Lung (tissue), 17 donors: ENCODE measurements at places on chromosomes 12 and 14.

- DNase-seq = peak; percentile 61
Measured at GRCh38 chr14:85536833-85537190, 6.9 kb downstream of the FLRT2 start.

GRCh38 chr12:54977155-54977554 lies 7.4 kb downstream of the TESPA1 start:
- DNase-seq = no peak

DNA sequence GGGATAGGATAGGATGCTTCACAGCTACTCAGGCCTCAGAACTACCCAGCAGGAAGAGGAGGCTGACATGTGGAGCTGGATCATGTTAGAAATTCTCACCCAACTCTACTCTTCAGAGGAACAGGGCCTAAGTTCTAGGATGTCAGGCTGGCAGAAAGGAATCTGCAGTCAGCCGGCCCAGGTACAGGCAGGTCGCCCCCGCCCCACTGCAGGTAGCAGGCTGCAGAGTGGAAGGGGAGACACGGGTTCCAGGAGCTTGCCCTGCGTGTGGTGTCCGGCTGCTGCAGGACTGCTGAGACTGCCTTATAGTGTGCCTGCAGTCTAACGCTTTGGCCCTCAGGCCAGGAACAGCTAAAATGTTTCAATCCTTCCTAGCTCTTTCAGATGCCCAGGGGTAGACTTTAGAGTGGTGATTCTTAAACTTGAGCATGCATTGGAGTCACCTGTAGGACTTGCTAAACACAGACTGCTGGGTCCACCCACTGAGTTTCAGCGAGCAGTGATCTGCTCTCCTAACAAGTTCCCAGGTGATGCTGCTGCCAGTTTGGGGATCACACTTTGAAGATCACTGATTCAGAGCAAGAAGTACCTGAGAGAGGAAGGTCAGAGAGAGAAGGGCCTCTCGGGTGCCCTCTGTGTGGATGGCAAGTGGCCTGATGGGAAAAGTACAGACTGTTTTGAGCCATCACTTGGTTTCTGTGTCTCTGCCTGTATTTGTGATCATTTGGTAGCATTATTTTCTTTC lies 153.6 kb downstream of the PPM1H start:
- no peak for DNase-seq

GRCh38 chr12:534216-534615 lies 74.5 kb downstream of the B4GALNT3 start:
- no peak for DNase-seq

- no peak for DNase-seq
Measured at GRCh38 chr14:59187118-59187517, 1.3 kb upstream of the DAAM1 start.

- DNase-seq = no peak
Measured at GRCh38 chr12:76874491-76875190, 4.2 kb downstream of the CSRP2 start.

DNA sequence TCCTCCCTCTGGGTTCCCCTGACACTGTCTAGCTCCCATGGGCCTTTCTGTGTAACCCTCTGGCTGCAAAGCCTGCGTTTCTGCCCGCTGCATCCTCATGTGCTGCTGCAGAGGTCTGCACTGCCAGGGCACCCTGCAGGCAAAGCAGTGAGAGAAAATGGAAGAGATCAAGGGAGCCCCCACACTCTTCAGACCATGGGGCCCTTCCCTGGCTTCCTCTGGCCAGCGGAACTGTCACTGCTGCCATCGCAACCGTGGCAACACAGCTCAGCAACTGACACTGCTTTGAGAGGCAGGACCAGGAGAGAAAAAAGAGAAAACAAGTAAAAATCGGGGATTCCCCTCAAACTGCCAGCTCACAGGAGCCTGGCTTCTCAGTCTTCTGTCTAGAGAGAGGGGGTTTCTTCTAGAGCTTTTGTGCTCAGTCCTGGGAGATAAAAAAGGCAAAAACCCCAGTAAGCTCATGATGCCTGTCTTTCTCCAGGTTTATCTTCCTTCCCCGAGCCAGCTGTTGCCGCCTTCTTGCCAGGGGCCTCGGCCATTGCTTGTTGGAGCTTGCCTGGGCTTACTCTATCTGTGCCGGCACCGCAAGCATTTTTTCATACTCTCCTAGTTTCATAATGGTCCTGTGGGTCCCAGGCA lies 38.9 kb downstream of the C14orf132 start:
- no peak for DNase-seq

- no peak for DNase-seq
Measured at GRCh38 chr12:94841904-94842610, 161.4 kb downstream of the NDUFA12 start.

GRCh38 chr14:104580961-104581360 lies 1.4 kb downstream of the C14orf180 start:
- peak; percentile 84 for DNase-seq

GRCh38 chr12:6038160-6038559 lies 86.3 kb downstream of the VWF start:
- DNase-seq = peak; percentile 37

GRCh38 chr12:111174251-111174960 lies 194.5 kb downstream of the PHETA1 start:
- no peak for DNase-seq

DNA sequence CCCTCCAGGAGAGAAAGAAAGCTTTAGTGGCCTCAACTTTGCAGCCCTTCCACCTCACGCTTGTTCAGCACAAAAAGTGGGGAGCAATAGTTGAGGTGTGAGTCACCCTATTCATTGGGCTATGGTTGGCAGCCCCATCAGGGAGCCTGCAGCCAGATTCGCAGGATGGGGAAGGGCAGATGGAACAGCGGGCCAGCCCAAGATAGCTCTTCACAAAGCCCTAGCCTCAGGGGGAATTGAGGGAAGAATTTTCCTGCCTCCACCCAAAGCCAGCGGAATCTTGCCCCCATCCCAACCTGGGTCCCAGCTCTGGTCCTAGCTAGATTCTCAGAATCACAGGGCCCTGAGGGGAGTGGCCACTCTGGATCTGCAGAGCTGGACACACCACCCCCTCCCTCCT lies 3.6 kb upstream of the KRT5 start:
- no peak for DNase-seq

DNA sequence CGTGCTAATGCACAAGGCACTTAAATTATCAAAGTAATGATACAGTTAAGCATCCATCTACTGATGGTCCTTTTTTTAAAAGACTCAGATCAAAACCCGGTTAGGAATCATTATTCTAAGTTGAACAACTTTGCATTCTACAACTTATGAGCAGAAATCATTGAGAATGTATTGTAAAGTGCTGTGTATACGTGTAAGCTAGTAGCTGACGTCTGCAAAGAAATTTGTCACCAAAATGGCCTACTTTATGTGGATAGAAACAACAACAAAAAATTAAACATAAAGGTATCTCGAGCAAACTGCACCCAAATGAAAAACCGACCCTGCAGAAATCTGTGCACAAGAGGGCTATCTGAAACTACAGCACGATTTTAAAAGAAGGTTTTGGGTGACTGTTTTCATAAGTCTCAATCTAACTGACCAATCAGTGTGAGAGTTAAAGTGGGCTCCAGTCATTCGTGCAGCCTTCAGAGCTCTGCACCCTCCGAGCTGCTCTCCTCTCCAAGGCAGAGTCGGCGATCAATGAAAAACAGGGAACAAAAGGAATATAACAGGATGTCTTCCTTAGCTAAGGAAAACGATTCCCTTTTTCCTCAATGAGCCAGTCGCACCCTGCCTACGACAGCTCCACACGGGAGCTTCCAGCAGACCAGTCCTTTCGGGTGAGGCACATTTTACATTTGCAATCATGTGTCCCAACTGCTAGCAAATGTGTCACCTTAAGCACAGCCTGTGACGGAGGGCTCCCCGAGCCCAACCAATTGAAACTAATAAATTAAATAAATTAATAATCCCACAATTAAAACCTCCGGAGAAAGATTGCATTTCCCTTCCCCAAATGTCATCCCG lies 200.7 kb upstream of the FOXN3 start:
- DNase-seq = peak; percentile 74

GRCh38 chr14:41606282-41606531 lies 469 bp upstream of the LRFN5 start:
- DNase-seq = no peak

DNA sequence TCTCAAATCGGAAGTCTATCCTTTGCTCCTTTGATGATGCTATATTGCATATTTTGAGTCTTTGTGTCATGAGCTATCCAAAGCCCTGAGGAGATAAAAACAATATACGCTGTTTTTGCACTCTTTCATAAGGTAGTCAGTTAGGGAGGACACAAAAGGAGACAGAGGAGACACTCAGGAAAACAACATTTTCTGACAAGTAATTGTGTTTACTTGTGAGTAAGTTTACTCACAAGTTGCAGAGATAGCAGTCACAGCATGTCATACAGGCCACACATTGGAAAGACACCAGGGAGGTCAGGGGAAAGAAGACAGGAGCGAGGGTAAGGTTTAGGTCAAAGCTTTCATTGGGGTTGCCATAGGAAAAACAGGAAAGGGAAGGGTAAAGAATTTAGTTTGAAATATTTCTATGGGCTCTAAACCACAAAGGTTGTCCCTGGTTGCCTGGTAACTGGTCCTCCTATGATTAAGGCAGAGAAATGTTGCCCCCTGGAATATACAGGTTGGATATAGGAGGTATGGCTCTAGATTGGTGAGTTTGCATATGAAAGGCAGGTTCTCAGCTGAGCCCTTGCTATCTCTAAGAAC lies 7.4 kb upstream of the GABARAPL1 start:
- no peak for DNase-seq

GRCh38 chr14:80608563-80608962 lies 333.0 kb downstream of the CEP128 start:
- DNase-seq = no peak

DNA sequence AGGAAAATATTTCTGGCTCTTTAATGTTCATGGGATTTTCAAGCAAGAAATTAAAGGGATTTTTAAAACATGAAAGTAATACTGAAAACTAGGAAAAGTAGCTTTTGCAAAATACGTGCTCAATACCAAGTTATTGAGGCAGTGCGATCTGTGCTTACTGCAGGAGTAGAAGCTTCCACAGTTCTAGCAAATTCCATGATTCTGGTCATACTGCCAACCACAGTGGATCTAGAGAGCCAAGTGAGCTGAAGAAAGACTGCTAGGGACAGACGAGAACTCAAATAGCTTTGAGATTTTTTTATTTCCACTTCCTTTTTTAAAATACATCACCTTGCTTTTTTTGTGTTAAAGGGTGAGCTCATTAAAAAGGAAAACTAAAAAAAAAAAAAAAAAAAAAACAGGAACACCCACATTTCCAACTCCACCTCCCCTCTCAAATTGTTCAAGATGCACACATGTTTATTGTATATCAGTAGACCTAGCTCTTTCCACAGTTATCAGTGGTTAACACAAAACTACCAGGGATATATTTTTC lies 26.2 kb downstream of the EGLN3 start:
- no peak for DNase-seq

DNA sequence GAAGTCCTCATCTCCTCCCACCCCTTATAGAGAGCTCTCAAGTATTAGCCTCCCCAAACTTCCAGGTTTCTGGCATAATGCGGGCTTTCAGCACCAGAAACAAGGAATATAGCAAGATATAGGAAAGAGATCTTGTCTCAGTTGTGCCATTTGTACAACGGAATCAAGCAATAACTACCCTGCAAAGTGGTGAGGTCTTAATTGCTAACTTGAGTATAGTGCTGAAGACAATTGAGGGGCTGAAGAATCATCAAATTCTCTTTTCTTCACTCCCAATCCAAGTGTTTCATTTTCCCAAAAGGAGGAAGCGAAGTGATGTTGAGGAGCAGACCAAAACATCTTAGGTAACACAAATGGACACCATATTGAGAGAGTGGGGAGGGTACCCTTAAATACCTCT lies 26.8 kb upstream of the ANP32D start:
- DNase-seq = no peak

DNA sequence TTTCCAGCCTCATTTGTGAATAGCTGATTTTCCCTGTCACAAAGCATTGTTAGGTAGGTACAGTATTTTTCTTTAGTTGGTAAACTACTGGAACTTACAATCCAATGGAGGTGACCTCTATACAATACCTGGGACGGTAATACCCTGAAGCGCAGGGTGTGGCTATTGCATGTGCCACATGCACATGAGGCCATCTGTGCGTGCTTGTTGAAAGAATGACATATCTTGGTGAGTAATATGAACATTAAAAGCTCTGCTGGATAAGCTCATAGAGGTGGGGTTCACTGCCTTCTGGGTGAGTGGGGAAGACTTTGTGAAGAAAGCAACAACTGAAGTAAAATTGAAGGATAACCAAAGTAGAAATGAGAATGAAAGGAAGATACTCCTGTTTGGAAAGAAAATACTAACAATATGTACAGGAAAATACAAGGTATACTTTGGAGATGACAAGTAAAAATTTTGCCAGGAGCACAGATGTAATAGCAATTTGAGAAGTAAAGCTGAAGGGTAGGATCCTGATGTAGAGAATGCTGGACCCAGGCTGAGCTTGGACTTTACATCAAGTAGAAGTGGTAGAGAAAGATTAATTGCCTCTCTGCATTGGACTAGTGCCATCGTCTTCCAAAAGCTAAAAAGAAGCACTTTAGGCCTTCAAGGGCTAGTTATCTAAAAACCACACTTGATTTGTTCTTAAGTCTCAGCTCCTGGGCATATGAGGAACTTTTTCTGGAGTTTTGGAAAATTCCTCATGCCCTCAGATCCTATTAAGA lies 97.1 kb downstream of the SLC38A6 start:
- no peak for DNase-seq

GRCh38 chr14:30994681-30995620 lies 30.5 kb upstream of the AP4S1 start:
- DNase-seq = peak; percentile 18

DNA sequence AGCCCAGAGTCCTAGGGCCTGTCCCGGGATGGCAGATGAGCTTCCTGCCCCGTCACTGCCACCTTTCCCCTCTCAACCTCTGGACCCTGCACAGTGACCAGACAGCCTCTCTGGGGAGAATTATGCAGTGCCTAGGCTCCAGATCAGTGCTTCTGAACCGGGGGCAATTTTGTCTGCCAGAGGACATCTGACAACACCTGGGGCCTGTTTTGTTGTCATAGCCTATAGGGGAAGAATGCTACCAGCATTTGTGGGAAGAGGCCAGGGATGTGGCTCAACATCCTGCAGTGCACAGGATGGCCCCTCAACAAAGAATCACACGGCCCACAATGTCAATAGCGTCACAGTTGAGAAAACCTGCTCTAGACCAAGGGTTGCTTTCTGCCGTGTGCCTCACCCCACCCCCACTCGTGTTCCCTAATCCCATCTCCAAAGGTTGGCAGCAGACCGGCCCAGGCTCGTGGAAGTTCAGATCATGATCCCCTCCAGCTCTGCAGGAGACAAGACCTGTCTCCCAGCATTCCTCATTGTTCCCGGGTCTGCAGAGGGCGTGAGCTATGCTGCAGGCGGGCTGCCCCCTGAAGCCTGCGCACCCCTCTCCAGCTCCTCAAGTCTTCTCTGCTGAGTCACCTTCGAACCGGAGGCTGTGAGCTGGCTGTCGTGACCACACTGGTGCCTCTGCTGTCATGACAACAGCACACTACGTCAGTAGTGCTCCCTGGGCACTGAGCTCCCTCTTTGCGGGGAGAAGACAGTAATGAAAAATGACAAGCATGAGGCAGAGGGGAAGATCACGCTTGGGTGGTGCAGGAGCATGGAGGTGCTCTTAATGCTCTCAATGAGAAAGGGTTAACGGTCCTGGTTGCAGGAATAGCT lies 2.0 kb upstream of the GAPDH start:
- peak; percentile 73 for DNase-seq
